HT1080 (cell line): ENCODE measurements at places on chromosomes 4 and X. TPM values are rescaled to one million over a fixed set of nuclear protein-coding genes. Genes with fewer than 3 reads are reported as not detected.

FAAH2 gene
- total RNA-seq = 0.03 TPM in 1 of 2 replicates, not detected in the other

PPARGC1A gene
- 1.6 and 2.1 TPM in 2 replicates for total RNA-seq

OPN1MW3 gene
- total RNA-seq = not detected in 2 replicates

WDFY3 gene
- 14.2 and 24.3 TPM in 2 replicates for total RNA-seq

CCDC160 gene
- 0.06 TPM in 1 of 2 replicates, not detected in the other for total RNA-seq

HERC5 gene
- total RNA-seq = 0.20 and 0.95 TPM in 2 replicates

PLAC8 gene
- not detected in 2 replicates for total RNA-seq

TRO gene
- total RNA-seq = 4.6 and 7.4 TPM in 2 replicates

GRCh38 chr4:56272003-56272402, 115.3 kb downstream of the AASDH start:
- no peak for DNase-seq

- DNase-seq = no peak
These were observed 293.1 kb downstream of the TRIML1 start for GRCh38 chr4:188432328-188432727.

DNA sequence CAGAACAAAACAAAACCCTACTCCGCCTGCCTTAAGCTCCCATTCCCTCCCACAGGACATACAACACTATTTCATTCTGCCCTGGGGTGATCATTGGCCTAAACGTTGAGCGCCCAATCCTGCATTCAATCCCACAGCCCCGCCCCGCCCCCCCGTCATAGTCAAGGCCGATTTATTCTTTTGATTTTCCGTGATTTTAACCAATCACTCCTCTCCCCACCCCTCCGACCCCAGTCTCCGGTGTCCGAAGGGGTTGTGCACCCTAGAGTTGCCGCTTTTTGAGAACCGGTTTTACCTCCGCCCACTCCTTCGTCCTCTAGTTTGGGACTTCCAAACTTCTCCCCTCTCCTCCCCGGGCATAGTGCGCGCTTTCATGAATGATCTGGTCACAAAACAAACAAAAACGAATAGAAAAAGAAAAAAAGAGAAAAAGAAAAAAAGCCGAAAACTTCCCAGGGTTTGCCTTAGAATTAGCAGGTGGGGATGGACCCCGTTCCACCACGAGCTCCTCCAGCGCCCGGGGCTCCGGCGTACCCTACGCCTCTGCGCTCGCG, 446 bp upstream of the UBE2A start:
- no peak for DNase-seq

DNA sequence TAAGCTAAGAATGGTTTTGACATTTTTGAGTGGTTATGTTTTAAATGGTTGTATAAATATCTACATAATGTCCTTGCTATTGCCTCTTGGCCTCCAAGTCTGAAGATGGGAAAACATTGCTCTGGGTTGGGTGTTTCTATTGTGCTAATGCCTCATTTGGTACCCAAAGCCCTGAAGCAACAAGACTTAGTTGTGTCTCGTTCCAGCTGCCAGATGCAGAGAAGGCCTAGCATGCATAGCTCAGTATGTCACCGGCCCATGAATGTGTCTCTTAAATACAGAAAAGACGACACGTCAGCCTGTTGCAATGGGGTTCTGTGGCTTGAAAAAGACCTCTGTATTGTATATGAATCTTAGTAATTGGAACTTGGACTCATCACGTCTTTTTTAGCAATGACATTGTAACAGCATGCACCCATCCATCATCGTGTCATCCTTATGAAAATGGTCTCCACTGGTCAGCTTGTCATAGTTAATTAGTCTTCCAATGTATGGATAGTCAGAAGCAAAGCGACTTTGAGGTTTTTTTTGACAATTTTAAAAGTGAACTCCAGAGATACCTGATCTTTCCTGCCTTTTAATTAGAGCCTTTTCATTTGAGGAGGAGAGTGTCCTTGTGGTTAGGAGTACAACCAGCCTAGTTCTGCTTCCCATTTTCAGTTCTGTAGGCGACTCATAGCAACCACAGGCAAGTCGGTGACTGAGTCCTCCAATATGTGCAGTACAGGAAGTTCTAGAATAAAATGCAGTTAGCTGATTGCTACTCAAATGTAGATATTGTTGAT, 126.4 kb upstream of the GATB start:
- DNase-seq = peak; percentile 20

DNA sequence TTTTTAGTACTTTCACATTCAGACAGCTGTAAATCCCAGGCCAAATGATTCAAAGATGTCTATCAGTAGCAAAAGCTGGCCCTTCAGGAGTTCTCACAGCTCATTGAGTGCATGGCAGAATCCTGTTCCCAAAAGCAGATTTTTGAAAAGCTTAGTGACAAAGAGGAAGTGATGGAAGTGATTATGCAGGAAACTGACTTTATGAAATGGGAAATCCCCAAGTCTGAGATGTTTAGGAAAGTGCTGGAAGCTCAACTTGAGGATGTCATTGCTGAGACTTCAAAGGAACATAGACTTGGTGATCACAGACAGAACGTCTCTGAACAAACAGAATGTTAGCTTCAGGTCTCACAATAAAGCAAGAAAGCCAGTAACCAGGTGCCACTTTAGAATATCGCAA, 51.0 kb upstream of the CFAP47 start:
- DNase-seq = no peak

DNA sequence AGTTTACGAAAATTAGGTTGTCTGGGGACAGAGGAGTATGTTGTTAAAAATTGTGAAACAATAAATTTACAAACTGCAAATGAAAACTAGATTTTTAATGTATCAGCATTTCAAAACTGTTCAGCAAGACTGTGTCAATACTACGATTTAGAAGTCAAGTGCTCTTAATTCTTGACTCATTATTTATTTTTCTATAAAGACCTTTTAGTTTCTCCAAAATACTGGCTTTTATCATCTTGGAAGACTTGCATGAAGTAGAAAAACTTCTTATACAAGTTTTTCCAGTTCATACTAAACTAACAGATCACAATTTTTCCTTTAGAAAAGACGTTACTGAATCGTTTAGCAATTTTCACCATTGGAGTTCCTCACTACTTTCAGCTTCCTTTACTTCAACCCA, 231.4 kb downstream of the PPP3CA start:
- DNase-seq = no peak

DNA sequence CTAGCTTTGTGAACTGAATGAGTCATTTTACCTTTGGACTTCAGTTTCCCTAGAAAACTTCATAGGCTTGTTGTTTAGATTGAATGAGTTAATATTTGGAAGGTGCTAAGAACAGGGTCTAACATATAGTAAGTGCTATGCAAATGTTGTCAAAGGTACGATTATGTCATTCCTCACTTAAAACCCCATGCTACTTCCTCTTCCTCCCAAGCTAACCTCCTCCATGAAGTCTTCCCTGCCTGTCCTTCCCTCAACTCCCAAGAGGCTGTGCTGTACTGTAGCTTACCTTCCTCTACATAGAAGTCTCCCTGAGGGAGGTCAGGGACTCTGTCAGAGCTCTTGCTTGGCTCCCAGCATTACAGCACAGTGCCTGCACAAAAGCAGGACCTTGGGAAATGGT, 103.4 kb upstream of the PJA1 start:
- no peak for DNase-seq

- peak; percentile 72 for DNase-seq
These were observed 127.8 kb downstream of the PHKA2 start for GRCh38 chrX:18855919-18856644.

GRCh38 chr4:110632506-110633357, 9.9 kb upstream of the PITX2 start:
- no peak for DNase-seq

DNA sequence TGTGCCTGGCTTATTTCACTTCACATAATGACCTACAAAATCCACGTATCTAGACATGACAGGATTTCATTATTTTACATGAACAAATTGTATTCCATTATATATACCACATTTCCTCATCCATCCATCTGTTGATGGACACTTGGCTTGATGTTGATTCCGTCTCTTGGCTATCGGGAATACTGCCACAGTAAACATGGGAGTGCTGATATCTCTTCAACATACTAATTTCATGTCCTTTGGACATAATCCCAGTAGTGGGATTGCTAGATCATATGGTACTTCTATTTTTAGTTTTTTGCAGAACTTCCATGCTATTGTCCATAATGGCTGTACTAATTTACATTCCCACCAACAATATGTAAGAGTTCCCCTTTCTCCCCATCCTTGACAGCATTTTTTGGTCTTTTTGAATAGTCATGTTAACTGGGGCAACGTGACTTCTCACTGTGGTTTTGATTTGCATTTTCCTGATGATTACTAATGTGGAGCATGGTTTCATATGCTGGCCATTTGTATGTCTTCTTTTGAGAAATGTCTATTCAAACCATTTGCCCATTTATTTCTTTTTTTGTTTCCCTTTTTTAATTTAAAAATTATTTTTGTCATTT, 68.9 kb downstream of the HTRA3 start:
- no peak for DNase-seq

DNA sequence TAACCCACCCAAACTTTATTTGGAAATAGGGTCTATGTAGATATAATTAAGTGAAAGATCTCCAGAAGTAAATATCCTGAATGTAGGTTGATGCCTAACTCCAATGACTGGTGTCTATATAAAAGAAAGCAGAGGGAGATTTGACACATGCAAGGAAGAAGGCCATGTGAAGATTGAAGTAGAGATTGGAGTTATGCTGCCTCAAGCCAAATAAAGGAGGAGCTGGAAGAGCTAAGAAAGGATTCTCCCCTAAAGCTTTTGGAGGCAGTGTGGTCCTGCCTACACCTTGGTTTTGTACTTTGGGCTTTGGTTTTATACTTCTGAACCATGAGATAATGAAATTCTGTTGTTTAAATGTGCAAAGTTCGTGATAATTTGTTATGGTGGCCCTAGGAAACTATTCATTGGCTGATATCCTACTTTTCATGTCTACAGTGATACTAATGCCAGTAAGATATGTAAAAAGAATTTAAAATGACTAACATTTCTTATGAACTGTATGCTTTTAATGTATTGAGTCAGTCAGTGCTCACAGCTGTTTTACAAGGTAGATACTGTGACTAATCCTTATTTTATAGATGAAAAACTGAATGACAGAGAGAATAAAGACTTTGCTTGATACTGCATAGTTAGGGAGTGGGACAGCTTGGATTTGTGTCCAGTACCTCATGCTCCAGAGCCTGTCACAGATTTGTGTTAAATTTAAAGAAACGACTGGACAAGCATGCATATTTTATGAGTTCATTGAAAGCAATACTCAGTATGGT, 5.9 kb upstream of the RAB40AL start:
- no peak for DNase-seq

DNA sequence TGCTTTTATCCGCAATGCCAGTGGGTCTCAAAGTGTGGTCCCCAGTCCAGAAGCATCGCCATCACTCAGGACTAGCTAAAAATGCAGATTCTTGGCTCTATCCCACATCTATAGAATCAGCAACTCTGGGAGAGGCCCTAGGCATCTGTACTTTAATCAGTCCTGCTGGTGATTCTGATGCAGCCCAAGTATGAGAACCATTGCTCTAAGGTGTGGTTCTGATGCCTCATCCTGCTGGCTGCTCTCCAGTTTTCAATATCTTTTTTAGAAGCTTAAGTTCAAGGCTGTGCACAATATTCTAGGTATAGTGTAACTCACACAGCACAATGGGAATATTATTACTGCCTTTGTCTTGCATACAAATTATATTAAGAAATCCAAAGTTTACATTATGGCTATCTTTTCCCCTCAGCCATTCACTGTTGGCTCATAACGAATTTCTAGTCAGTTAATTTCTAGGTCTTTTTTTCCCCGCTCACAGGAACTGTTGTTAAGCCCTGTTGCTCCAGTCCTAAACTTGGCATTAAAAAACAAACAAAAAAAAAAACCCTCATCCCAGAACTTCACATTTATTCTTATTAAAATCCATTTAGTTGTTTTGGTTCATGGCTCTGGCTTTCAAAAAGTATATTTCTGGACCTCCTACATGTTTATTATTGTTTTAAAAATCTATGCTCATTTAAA, 109.1 kb downstream of the PHEX start:
- no peak for DNase-seq

- DNase-seq = no peak
These were observed 28.7 kb downstream of the NOCT start for GRCh38 chr4:139044291-139044690.

DNA sequence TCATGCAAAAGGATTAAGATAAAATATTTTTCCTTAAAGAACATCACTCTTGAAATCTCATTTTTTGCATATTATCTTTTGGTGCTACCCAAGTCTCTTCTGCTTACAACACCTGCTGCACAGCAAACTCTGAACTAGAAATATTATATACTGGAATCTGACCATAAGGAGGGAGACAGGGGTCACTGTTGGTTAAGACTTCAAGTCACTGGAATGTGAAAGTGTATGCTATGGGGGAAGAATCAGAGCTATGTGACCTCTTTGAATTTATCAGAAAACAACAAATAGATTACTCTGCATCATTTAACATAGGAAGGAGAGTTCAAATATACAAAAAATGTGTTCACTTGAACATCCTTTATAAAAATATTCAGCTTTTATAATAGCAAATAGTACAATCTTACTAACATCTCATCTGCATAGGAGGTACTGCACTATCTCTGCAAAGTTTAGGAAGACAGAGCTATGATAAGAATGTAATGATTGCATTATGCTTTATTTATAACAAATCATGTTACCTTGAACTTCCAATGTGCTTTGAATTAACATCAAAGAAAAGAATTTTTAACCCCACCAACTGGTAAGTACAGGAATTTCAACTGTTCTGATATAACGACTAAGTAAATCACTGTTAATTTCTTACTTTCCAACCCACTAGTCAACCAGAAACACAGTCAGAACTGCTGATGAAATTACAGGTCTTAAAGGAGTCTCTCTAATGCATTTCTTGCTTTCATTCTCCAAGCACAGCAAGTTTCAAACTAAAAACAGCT, 69.8 kb downstream of the ZNF827 start:
- DNase-seq = no peak
